ENCODE measurements at places on chromosomes 13 and 19.

- peak; percentile 90 for DNase-seq
Measured at GRCh38 chr19:58386576-58387337, at the start of gene RPS5. RPS5 (plus strand) TSS chr19:58387269; CDS start chr19:58388138, 869 bp downstream.

GRCh38 chr13:66003558-66003957 lies 1226.6 kb downstream of the PCDH9 start:
- DNase-seq: no peak

GRCh38 chr13:92379371-92379770 lies 847.2 kb upstream of the GPC6 start:
- no peak for DNase-seq

DNA sequence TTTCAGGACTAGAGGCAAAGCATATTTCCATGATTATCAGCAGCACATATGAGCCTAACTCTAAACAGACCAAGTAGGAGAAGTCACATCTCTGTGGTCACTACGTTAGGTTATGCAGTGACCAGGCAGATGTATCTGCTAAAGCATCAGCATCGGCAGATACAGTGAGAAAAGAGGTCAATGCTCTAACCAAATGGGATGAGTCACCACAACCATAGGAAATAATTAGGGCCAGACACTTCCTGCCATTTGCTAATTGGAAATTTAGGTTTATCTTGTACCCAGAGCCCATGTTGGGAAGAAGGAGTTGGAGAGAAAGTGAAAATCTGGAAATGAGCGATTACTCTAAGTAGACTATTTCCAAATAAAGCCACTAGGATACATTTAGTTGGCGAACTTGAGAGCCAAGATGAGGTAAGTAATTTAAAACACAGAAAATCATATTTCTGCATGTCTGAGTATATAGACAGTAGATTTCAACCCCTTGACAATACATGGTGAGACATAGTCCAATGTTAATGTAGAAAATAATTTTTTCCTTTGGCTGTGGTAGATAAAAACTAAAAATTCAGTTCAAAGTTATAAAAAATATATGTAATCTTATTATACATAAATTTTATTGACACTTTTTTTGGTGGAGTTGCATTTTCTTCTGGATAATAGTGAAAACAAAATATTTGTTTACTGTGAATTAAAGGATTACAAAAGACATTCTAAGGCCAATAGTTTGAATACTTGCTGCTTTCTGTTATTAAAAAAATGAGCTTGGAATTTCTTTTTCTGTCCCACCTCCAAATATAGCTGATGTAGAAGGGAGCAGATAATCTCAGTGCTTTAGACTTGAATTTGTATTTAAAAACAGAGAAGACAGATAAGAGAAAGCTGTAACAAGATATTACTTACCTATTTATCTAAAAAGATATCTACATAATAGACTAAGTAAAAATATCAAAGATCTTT lies 104.4 kb upstream of the CSNK1A1L start:
- DNase-seq: no peak

- no peak for DNase-seq
Measured at GRCh38 chr13:23847497-23847896, 41.7 kb downstream of the MIPEP start.

- DNase-seq: no peak
Measured at GRCh38 chr13:31978021-31978420, 53.6 kb upstream of the FRY start.

DNA sequence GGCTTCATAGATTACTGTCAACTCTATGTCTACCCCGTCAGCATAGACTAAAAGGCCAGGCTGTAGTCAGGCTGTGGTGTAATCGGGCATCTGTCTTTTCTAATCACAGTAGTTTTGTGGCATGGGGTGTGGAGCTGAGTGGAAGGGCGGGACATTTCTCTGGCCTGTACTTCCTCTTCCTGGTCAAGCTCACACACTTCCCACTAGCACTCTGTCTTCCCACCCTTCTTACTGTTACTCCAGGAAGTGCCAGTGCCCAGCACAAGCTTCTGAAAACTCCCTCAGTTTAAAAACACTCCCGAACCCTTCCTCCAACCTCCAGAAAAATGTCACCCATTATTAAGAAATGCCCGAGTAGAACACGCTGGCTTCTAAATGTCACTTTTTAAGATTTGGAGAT lies 229.8 kb downstream of the KLF5 start:
- DNase-seq: no peak

- no peak for DNase-seq
Measured at GRCh38 chr13:41386211-41386610, 71.1 kb upstream of the RGCC start.

DNA sequence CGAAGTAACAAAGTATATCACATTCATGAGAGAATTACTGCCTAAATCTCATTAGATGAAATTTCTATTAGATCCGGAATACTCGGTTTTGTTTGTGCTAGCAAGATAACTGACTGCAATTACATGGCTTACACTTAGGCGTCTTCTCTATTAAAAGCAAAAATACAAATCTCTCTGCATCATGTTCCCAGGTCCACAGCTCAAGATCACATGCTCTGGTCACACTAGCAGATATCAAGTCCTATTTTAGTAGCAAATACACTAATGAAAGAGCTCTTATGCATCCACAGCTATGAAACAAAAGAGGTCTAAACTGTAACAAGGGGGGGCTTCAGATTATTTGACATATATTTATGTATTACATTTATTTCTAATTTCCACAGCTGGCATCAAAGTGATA lies 53.5 kb downstream of the EFNB2 start:
- DNase-seq: no peak

DNA sequence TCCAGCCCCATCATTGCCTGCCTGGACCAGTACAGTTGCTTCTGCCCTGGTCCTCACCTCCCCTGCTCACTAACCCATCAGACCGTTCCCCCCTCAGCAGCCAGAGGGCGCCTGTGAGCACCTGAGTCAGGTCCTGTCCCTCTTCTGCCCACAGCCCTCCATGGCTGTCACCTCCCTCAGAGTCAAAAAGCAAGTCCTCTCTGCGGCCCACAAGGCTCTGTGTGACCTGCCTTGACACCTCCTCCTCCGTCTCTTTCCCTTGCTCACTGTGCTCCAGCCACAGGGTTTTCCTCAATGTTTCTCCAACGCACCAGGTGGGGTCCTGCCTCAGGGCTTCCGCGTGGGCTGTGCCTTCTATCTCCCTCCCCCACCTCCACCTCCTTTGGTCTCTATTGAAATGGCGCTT lies 29.4 kb upstream of the PTPRS start:
- no peak for DNase-seq

GRCh38 chr19:34504809-34505291 lies 23.3 kb downstream of the WTIP start:
- DNase-seq: no peak

GRCh38 chr13:104968876-104969275 lies 1566.6 kb downstream of the EFNB2 start:
- no peak for DNase-seq

DNA sequence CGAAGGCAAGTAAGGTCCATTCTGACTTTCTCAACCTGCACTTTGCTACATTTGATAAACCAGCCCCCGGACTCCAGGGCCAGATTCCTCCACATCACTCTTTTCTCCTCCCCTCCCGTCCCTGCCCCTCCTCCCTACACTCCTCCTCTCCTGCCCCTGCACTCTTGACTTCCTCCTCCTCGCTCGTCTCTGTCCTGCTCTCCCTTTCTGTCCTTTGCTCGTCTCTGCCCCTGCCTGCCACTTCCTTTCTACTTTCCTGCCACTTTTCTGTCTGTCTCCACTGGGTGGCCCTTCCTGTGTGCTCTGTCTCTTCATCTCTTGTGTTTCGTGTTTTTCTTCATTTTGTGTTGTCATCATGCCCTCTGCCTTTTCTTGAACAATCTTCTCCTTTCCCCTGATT lies 7.0 kb downstream of the U2AF2 start:
- DNase-seq: no peak

DNA sequence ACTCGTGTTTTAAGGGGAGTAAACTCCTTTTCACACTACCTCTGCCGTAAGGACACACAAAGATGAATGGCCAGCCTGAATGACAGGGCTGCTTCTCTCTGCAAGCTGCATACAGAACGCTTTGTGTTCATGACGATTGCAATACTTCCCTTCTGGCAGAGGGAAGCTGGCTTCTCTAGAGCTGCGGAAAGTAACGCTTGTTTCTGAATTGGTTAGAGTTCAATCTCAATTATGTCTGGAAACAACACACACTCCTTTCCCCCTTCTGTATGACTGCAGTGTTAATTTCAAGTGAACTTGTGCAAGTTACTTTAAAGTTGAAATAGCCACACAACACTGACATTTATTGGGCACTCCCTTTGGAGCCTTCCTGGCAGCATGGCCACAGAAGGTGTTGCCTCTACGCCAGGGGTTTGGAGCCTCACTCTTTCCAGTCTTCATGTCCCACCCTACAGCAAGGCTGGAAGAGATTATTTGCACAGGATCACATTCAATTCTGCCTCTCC lies 242.6 kb downstream of the NDFIP2 start:
- no peak for DNase-seq

DNA sequence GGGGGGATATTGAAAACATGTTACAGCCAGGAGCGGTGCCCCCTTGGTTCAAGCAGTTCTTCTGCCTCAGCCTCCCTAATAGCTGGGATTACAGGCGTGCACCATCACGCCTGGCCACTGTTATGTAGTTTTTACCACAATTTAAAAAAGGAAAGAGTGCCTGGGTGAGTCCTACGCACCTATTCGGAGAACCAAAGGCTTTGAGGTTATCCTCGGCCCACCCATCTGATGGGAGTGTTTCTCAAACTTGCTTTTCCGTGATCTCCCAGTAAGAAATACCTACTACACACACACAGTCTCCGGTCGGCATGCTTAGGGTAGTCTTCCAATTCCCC lies 4.2 kb upstream of the GP6 start:
- DNase-seq: no peak

- no peak for DNase-seq
Measured at GRCh38 chr19:35206379-35206778, 22.2 kb downstream of the FAM187B start.

- DNase-seq: no peak
Measured at GRCh38 chr19:19305696-19306095, 14.6 kb downstream of the SUGP1 start.

DNA sequence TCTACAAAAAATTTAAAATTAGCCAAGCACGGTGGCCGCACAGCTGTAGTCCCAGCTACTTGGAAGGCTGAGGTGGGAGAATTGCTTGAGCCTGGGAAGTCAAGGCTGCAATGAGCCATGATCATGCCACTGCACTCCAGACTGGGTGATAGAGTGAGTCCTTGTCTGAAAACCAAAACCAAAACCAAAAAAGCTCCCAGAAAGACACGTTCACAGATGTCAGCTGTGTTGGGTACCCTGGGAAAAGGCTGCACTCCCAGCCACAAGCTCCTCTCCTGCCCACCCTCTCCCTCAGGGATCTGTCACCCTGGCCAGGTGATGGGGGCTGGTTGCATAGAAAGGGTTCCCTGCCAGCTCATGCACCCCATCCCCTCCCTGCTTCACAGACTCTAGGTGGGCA lies 53.3 kb downstream of the RNF6 start:
- no peak for DNase-seq

DNA sequence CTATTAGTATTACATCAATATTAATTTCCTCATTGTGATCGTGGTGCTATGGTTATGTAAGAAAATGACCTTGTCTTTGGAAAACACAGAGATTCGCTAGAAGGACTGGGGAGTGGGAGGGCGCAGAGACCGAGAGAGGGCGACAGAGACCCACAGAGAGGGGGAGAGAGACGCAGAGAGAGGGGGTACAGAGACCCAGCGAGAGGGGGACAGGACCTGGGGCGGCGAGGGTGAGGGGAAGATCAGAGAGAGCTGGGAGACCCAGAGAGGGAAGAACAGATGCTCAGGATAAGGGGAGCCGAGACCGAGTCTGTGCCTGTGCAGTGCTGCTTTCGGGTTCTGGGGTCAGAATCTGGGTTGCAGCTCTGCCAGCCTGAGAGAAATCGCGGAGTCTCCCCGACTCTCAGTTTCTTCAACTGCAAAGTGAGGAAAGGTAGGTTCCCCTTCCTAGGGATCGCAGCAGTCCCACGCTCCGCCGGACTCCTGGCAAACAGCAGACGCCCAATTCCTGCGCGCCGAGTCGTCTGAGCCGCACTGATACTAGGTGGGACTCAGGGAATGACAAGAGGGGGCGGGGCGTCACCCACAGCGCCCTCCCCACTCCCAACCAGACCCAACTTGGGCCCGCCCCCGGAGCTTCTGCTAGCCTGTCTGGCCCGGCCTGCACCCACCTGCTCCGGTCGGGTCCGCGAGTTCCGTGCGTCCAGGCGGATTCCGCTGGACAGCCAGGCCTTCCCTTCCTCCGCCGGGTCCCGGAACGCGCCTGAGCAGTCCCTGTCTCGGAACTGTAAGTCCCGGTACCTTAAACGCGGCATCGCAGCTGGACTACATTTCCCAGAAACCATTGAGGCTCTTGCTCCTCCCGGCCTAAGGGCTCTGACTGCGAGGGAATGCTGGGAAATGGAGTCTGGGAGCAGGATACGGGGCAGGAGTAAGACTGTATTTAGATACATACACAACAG lies 15.3 kb downstream of the IZUMO2 start:
- peak; percentile 69 for DNase-seq

DNA sequence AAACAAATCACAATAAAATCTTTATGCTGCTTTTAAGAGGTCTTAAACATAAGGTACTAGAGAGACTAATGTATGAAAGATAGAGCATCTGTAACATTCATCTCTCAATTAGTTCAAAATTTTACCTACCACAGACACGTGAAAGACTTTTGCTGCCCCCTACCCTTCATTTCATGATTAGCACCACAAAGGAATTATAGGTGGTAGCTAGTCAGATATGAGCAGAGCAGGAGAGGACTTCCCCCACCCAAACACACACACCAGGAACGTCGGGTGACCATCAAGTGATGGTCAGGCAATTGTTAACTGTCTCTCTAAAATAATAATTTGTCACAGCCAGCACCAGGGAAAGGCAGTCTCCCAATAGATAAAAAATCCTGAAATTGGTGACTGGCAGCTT lies 1531.7 kb upstream of the SPRY2 start:
- no peak for DNase-seq

- DNase-seq: no peak
Measured at GRCh38 chr13:25887962-25888655, 163.7 kb downstream of the SHISA2 start.

- no peak for DNase-seq
Measured at GRCh38 chr13:95474992-95475391, 77.5 kb upstream of the CLDN10 start.

DNA sequence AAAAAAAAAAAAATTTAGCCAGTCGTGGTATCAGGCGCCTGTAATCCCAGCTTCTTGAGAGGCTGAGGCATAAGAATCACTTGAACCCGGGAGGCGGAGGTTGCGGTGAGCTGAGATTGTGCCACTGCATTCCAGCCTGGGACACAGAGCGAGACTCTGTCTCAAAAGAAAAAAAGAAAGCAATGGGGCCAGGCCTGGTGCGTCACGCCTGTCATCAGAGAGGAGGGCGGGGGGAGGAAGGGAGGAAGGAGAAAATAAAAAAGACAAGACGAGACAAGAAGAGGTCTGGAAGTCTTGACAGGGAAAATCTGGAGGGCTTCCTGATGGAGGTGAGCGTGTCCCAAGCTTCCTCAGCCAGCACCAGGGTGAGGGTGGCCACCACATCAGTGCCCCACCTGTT lies 54.9 kb upstream of the PTPRS start:
- no peak for DNase-seq

DNA sequence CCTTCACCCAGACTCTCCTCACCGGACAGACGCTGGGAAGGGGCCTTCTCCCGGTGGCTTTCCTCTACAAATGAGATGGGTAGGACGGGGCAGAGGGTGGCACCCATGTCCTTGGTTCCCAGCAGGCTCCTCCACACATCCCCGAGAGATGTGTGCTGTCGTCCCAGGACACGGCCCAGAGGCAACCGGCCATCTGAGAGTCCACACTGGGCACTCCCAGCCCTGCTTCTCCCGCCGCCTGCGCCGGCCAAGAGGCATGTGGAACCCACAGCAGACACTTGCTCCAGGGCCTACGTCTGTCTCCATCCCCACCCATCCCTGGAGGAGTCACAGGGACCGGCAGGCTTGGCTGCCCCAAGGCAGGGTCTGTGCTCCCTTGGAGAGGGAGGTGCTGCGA lies 179.9 kb downstream of the KDM4B start:
- no peak for DNase-seq
